ENCODE measurements at places on chromosomes 16 and 17.

- no peak for DNase-seq
Measured at GRCh38 chr17:75645501-75645888, 12.3 kb downstream of the SMIM5 start.

GRCh38 chr17:8117980-8118768 is at the start of gene ALOXE3:
TSS of gene ALOXE3 (minus strand) at chr17:8118514. CDS start at chr17:8117990, 524 bp downstream.
- DNase-seq = peak; percentile 32

DNA sequence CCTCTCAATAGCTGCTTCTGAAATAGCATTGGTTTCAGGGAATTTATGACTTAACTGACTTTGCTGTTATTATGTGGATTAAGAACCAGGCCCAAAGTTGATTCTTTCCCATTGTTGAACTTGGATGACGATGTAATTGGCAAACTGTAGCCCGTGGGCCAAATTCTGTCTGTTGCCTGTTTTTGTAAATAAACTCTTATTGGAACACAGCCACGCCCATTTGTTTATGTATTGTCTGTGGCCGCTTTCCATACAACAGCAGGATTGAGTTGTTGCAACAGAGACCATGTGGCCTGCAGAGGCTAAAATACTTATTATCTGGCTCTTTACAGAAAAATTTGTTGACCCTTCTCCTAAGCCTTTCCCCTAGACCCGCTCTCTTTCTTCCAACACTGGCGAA is 31.6 kb downstream of the NTN1 start:
- DNase-seq = no peak

DNA sequence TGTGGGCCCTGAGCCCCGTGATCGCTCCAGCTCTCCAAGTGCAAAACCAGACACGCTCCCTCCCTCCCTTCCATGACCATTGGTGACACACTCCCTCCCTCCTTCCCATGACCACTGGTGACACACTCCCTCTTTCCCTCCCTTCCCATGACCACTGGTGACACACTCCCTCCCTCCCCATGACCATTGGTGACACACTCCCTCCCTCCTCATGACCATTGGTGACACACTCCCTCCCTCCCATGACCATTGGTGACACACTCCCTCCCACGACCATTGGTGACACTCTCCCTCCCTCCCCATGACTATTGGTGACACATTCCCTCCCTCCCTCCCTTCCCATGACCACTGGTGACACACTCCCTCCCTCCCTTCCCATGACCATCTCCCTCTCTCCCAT is 56.3 kb downstream of the LMF1 start:
- no peak for DNase-seq

- peak; percentile 74 for DNase-seq
Measured at GRCh38 chr16:31108035-31108793, at the start of gene BCKDK. TSS of gene BCKDK (plus strand) at chr16:31108386. CDS start at chr16:31109224, 838 bp downstream.

GRCh38 chr17:49035470-49036269 is 38.5 kb downstream of the IGF2BP1 start:
- DNase-seq = peak; percentile 37

GRCh38 chr17:79315358-79316105 is 240.9 kb downstream of the ENGASE start:
- DNase-seq = no peak

DNA sequence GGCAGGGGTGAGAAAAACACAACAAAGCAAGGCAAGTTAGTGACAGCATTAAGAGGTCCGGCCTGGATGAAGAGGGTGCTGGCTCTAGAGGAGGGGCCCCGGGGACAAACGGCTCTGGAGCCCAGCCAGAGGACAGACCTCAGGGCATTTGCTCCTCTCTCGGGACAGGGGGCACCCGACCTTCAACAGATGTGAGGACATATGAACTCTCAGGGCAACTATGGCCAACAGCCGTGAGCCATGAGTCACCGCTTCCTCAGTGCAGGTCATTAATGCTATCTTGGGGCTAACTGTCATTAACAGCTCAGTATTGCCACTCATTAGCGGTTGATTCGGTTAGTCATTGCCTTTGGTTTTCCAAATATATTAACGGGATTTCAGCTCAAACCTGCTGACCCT is 9.7 kb upstream of the ARL5C start:
- DNase-seq = no peak

DNA sequence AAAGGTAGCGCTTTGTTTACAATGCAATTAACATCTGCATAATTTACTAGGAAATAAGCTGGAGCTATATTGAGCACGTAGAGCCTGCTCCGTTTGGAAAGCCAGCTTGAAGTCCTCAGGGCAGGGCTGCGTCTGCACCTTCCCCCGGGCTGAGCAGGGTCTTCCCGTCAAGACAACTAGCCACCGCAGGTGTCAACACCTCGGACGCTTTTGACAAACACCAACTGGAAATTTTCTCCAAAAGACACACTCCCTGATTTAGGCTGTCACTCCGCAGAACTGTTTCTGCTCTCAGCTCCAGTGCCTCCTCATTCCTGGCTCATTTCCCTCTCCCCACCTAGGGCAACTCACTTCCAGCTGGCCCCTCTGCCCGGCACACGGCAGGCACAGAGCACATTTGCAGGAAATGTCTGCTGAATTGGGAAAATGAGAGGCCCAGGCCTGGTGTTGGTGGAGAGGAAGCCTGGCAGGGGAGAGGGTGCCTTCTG is 170.3 kb downstream of the MAF start:
- DNase-seq = no peak
